AG09319 (cell line): ENCODE measurements at places on chromosomes 1 and 21.

GRCh38 chr1:76867342-76868130 is at the start of gene ST6GALNAC5:
ST6GALNAC5 (plus strand) TSS chr1:76867480.
- no peak for DNase-seq

DNA sequence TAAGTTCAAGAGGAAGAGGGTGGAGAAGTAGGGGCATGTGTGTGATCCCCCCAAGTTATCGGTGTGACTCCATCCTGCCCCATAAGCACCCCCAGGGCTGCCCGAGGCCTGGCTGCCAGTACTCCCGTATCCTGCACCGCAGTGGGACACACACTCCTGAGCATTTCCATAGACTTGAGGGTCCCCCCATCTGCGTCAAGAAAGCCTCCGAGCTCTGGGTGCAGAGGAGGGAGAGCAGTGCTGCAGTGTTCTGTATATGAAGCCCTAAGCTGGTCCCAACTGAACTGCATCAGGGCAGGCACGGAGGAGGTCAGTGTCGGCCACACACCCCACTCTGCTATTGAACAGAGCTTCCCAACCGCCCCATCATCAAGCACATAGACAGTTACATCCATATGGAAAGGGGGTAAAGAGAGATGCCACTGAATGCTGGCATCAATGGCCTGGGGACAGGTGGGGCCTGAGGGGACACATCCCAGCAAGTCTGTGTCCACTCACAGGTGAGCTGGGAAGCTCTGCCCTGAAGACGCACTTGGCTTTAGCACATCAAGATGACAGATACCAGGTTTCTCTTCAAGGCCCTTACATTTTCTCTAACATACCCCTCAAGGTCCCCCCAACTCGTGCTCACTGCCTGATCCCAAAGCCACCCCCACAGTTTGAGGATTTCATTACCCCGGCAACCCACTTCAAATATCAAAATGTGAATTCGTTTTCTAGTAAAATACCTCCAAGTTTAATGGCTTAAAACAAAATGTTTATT is 64.3 kb downstream of the EVA1C start:
- DNase-seq, result no peak

- no peak for DNase-seq
These were observed at the start of gene CD53 for GRCh38 chr1:110872745-110873720. CD53 (plus strand) TSS chr1:110873148; CDS start chr1:110891409, 18,261 bp downstream.

- DNase-seq, result no peak
These were observed 65.6 kb downstream of the TEX35 start for GRCh38 chr1:178578541-178578940.

GRCh38 chr1:237834461-237834860 is 56.3 kb downstream of the ZP4 start:
- DNase-seq, result no peak

GRCh38 chr1:221801773-221802516 is 60.1 kb upstream of the DUSP10 start:
- DNase-seq, result no peak

DNA sequence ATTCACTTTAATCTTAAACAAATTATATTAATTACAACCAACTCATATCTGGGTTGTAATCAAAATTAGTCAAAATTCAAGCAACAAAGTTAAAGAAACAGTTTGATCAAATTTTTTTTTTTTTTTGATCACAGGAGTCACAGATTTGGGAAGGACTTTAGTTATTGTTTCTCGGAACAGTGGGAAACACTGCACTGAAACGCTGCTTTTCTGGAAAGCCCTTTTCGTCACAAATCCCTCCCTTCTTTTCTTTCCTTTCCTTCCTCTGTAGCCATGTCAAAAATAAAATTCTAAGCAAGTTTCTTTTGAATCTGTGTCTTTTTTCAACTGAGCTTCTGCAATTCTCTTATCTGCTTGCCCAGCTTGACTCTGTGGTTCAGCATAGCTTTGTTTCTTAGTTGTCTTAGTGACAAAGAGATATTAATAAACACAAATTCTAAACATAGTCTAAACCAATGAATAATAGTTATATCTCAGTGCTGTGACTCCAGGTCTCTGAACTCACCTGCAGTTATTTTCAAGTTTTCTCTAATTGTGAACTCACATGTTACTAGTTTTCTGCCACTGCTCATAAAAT is 53.8 kb downstream of the PTGS2 start:
- DNase-seq, result no peak

DNA sequence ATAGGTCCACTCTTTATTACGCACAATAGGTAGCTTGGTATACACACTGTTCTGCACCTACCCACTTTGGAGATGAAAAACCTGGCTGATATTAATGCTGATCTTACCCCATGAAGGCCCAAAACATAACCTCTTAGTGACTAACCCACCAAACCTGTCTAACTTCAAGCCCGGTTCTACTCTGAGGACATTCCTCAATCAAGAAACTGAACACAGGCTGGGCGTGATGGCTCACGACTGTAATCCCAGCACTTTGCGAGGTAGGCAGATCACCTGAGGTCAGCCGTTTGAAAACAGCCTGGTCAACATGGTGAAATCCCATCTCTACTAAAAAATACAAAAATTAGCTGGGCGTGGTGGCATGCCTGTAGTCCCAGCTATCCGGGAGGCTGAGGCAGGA is 50.5 kb downstream of the EYA3 start:
- no peak for DNase-seq

DNA sequence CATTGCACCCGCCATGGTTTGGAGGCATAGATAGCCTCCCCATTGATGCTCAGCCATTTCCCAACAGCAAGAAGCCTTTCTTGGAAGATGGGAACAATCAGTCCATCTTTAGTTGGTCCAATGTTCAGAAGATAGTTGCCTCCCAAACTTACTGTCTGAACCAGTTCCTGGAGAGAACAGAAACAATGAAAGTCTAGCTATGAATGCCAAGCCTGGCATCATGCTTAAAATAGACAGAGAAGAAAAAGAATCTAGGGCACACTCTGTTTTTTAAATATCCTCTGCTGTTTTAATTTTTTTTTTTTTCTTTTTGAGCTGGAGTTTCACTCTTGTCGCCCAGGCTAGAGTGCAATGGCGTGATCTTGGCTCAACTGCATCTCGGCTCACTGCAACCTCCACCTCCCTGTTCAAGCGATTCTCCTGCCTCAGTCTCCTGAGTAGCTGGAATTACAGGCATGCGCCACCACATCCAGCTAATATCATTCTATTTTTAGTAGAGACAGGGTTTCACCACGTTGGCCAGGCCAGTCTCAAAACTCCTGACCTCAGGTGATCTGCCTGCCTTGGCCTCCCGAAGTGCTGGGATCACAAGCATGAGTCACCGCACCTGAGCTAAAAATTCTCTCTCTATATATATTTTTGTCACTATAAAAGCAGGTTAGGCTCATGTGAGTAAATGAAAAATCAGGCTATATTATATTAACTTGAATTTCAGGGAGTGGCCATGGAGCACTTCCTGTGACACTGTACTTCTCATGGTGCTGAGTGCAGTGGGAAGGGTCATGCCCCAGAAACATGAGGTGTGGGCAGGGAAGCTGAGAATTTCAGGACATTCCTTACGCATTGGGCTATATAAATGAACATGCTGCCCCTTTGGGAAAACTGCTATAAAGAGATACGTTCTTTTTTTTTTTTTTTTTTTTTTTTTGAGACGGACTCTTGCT is 19.1 kb downstream of the FUCA1 start:
- no peak for DNase-seq

GRCh38 chr1:190456129-190456528 is 21.5 kb downstream of the BRINP3 start:
- no peak for DNase-seq

DNA sequence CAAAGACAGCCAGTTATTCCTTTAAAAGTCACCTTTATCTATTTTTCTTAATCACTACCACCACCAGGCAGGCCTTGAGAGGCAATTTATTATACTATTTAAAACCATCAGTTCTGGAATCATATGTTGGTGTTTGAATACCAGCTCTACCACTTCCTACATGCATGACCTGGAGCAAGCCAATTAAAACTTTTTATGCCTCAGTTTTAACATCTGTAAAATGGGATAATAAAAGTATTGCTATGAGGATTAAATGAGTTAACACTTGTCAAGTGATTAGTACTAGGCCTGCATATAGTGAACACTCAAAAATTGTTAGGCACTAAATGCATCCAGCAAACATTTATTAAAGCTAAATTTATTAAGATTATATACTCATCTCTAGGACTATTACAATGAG is 49.2 kb upstream of the ADORA3 start:
- DNase-seq, result no peak

DNA sequence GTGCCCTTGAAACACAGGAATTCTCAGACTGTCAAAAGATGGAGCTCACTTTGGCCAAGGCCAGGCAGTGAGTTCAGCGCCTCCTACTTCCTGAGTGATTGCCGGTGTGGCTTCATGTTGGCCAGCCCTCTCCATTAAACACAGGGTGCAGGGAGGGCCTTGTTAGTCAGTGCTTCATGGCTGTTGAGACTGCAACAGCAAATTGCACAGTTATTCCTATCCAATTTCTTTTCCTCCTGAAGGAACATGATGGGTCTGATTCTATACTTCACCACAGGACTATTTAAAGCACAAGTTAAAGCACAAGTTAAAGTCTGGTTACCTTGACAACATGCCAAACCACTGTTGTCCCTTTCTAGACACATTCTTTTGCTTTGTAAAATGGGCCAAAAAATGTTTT is 156.6 kb downstream of the SIPA1L2 start:
- DNase-seq, result no peak

DNA sequence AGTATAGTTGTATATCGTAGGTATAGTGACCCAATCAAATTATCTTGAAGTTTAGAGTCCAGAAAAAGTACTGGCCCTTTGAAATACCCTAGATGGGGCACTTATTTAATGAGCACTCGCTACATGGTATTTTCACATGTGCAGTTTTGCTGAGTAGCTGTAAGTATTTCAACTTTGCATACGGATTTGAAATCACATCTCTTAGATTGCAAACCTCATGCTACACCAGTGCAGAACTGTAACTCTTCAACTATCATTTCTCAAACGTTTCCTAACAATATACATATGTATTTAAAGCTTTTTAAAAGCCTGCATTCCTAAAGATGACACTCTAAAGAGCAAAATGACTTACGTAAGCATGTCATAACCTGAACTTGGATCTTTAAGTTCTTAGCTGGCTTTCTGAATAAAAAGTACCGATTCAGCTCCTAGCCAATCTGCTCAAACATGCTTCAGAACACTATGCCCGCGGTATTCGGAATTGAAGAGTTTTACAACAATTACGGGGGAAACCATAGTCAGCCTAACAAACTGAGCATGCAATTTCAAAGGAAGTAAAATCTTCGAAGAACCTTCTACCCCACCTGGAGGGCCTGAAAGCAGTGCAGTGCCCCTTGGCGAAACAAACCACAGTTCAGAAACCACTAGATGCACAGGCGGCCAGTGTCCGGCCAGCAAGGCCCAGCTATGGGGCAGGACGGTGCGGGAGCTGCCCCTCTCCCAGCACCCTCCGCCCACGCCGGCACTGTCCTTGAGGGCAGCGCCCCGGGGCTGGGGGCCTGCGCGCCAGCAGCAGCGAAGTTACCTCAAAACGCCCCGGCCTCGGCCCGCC is 863 bp downstream of the FH start:
- no peak for DNase-seq

DNA sequence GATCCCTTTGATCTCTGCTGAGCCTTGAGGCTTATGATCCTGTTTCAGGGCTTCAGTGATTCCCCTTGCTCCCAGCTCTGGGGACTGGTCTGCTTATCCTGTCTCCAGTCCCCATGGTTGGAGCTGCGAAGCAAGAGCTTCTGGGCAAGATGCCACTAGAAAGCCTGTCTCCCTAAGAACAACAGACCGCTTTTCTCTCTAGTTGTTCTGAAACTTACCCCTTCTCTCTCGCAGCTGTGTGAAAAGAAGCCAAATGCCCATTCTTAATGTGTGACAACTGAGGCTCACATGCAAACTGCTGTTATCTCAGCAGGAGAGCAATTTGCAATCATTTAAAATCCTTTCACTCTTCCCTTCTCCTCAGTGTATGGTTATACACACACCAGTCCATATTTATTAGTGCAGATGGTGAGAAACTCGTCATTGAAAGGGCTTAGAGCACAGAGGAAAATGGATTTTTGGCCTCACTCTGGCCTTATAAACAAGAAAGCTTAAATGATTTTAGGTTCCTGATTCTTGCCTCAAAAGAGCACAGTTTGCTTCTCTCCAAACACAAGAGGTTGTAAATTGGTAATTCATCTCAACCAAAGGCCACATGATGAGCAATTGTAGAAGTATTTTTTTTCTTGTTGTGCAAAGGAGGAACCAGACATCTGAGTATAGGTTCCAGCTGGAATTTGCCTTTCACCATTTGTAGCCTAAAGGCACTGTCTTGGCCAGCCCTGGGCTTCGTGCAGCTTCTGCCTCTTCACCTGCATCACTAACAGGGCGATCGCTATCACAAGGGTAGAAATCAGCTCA is 179.2 kb upstream of the LMO4 start:
- DNase-seq, result no peak

DNA sequence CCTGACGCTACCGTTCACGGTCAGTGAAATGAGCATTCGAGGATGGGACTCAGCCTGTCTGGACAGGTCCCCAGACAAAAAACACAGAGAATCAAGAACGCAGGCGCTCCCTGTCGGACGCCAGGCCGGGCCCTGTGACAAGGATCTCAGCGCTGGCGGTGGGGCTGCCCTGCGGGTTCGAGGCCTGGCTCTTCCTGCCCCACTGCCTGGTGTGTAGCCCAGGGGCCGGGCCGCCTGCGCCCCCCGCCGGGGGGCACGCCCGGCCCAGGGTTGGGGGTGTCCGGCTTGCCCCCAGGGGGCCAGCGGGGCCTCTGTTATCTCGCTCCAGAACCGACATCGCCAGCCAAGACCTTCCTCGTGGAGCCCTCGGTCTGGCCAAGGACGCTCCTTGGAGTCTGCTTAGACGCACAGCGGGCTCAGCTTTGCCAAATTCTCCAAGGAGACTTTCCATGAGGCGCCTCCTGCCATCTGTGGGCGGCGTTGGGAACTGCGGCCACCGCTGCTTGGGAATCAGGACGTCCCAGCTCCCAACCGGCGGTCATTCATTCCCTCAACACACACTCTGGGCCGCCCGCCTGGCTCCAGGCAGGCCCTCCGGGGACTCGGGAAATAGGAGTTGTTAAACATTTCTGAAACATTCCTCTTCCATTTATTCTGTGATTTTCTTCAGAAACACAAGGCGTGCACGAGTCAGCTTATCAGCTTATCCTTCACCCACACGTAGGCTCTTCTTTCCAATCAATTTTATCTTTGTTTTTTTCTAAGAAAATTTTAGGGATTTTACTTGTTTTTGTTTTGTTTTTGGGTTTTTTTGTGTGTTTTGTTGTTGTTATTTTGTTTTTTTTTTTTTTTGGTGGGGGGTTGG is 11.3 kb upstream of the RIPK4 start:
- peak; percentile 69 for DNase-seq

DNA sequence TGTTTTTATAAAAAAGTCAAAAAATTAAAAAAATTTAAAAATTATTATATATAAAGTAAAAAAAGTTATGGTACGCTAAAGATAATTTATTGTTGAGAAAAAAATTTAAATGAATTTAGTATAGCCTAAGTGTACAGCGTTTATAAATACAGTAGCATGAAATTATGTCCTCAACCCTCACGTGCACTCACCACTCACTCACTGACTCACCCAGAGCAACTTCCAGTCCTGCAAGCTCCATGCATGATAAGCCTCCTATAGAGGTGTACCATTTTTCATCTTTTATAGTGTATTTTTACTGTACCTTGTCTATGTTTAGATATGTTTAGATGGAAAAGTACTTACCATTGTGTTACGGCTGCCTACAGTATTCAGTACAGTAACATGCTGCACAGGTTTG is 5.1 kb downstream of the DISC1 start:
- no peak for DNase-seq
